ENCODE measurements at places on chromosomes 16 and 17.
A peak's percentile ranks its signal among the peaks of the same experiment; 100 is the strongest.

GRCh38 chr17:17784657-17785267, 52.0 kb downstream of the SREBF1 start:
- DNase-seq: peak; percentile 33

DNA sequence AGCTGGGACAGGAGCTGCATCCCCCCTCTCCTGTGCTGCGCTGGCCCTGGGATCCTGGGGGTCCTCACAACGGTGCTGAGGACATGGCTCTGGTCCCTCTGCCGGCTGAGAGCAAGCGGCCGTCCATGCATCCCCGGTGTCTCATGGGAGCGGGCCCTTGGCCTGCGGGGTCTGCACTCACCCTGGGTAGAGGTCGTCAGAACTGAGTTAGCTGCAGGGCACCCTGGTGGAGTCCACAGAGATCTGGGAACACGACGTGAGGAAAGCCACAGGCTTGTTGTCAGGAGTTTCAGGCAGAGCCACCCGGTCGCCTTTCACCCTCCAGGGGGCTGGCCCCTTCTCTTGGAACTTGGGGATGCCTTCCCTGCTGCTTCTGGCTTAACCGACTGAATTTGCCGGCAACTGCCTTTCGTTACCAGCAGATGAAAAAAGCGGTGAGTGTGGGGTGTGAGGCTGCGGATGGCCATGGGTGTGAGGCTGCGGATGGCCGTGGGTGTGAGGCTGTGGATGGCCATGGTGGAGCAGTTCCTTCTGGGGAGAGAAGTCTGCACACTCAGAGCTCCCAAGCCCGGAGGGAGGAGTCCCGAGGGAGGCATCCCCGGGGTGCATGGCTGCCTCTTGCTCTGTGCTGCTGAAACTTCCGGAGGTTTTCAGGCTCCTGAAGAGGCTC, 81.7 kb downstream of the LMF1 start:
- no peak for DNase-seq

DNA sequence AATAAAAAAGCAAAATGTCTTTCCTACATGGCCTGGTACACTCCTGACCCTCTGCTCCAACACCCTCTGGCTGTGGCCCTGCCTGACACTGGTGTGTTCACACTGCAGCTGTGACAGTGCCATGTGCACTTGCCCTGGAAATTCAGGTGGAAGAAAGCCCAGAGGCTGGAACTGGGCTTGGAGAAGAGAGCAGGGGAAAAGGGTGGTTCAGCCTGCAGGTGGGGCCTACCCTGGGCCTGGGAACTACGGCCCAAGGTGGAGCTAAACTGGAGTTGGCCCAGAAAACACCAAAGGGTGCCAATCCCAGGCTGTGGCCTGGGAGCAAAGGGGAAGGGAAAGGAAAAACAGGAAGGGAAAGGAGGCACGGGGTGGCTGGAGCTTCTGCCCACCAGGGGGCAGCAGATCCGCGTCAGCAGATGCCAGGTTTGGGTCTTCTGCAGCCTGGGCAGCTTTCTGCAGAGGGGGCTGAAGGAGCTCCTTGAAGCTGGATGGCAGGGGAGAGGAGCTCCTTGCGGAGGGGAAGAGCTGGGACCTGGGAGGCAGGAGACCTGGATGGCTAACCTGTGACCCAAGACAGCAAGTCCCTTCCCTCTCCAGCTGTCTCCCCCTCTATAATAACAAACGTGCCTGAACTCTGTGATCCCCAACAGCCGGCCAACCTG, 15.4 kb upstream of the CTCF start:
- DNase-seq: peak; percentile 76

GRCh38 chr17:47733047-47733673, at the start of gene TBX21:
Gene TBX21 (plus strand): TSS chr17:47733236. CDS start chr17:47733455, 219 bp downstream.
- DNase-seq: peak; percentile 63

DNA sequence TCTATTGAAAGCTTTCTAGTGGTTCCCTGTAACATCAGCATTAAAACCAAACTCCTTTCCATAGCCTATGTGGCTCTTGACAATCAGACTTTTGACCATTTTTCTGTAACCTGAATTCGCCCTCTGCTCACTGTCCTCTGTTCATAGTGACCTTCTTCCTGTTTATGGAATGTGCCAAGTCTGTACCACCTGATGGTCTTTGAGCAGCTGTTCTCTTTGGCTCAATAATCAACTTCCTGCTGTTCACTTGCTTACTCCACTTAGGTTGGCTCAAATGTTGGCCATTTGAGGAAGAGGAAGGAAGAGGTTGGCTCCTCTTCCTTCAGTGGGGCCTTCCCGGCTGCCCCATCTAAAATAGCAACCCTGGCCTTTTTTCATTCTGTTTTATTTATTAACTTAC, 251.5 kb downstream of the CA10 start:
- no peak for DNase-seq

DNA sequence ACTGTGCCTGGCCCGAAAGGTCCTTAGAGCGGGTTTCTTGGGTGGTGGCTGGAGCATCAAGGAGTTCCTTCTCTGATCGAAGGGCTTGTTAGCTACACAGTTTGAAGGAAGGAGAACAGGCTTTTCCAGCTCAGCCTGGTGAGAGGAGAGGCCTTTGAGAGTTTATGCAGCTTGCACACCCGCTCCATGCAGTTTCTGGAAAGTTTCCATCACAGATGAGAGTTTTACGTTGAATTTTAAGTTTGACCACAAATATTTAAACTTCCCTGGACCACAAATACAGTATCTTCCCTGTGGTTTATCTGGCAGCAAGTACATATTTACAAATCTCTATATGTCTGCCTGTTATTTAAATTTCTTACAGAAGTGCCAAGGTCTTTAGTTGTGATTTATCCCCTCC, 56.8 kb downstream of the HIC1 start:
- DNase-seq: no peak

- DNase-seq: no peak
Observed at GRCh38 chr17:82356845-82357355, 2.1 kb upstream of the TEX19 start.

- no peak for DNase-seq
Observed at GRCh38 chr16:12965274-12965804, 63.9 kb downstream of the SHISA9 start.

DNA sequence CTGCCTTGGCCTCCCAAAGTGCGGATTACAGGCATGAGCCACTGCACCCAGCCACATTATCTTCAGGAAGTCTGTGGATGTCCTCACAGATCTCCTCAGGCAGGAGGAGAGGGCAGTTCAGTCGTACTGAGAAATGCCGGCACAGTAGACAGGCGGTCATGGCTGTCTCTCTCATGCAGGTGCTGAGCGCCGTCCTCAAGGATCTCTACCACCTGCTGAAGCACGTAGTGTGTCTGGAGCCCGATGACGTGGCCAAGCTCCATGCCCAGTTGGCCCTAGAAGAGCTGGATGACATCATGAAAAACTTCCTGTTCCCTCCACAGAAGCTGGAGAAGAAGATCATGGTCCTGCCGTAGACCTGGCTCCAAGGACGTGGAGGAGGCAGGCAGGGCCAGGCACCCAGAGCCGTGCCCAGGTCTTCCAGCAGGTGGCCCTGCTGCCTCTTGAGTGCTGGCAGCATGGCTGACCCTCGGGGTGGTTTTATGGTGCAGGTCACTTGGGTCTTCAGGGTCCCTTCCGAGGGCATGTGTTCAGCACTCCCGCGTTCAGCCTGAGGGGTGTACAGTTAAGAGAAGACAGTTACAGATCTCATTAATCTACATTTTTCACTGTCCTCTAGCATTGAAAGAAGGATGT, 22.0 kb upstream of the HAS3 start:
- DNase-seq: peak; percentile 43

DNA sequence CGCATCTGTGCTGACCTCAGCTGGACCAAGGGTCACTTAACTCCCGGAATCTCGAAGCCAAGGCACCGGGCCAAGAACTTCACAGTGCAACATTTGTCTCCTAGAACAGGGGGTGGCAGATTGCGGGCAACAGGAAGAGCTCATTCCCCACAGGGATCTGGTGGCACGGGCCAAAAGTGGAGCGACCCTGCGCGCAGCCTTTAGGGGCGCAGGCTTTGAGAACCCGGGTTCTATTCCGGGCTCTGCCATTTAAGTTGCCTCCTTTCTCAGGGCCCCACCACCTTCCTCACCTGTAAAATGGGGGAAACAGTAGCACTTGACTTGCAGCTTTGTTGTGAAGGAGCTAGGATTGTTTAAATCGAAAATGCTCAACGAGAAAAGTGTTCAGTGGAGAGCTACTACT, 651 bp downstream of the SHMT1 start:
- peak; percentile 95 for DNase-seq

DNA sequence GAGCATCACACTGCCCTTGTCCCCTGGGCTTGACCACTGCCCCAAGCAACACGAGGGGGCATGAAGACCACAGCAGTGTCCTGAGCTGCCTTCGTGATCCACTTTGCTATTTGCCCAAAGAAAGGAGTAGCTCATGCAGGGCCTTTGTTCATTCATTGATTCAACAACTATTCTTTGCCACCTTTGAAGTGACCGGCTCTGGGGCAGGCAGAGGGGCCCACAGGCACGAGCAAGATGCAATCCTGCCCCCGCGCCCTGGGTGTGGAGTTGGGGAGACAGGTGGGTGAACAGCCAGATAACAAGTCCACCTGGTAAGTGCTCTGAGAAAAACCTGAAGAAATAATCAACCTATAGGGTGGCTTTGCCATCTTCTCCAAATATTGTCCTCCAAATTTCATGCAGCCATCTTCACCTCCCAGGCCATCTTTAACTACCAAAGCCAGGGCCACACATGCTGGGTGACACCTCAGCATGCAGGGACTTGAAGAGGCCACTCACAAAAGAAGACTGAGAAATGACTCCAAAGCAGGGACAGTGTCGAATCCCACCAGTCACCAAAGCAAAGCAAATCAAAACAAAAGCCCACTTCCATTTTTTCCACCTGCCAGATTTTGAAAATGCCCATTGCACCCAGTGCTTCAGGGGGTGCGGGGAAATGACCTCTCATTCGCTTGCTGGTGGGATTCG, 18.2 kb upstream of the RBFOX3 start:
- DNase-seq: no peak

GRCh38 chr16:29126057-29126494, 141.2 kb downstream of the LAT start:
- DNase-seq: no peak

DNA sequence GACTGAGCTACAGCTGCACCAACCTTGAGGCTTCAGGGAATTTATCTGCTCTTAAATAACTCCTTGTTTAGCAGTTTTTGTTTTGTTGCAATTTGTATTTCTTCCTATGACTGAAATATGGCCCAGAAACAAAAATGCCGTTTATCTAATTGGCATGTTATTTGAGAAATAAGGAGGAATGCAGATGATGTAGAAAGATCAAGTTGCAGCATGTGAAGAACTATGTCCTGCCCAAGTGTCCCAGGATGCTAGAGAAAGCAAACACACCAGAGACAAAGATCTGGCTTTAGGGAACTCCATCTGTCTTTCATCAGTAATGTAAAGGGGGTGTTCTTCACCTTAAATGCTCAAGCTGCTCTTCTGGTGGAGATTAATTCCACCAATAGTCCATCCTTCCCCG, 29.7 kb downstream of the USP31 start:
- no peak for DNase-seq

DNA sequence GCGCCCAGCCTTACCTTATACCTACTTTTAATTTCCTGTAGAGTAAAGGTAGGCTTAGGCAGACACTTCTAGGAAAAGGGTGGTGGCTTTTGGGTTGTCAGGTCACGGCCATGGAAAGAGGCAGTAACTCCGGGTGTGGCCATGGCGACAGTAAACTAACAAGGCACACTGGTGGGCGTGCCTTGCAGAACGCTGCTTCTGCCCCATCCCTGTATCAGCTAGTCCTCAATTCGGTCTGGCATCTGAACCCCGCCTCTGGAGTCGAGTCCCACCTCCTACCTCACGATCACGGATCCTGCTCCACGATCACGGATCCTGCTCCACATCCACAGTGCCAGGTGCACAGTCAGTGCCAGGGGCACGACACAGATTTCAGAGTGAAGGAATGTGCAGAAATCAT, 5.6 kb downstream of the ADCY9 start:
- DNase-seq: no peak

GRCh38 chr17:38611070-38611786, 5.5 kb upstream of the SRCIN1 start:
- no peak for DNase-seq

DNA sequence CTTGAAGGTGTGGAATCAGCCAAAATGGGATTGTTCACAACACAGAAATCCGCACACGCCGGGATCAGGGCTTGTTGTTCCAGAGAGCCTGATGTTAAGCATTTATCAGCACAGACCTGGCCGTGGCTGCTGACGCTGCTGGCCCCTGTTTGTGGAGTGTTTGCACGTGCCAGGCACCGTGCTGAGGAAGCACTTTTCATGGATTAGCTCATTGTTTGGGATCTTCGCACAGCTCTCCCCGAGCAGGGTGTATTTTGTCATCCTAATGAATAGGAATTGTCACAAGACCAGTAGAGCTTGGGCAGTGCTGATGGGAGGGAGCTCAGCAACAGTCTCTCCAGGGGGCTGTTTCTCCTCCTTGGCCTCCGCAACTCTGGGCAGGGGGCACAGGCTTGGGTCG, 160.4 kb upstream of the PLCG2 start:
- no peak for DNase-seq

- peak; percentile 86 for DNase-seq
Observed at GRCh38 chr17:80260069-80260535, 550 bp upstream of the RNF213 start.

- no peak for DNase-seq
Observed at GRCh38 chr16:64196444-64196843, 925.4 kb downstream of the CDH11 start.

DNA sequence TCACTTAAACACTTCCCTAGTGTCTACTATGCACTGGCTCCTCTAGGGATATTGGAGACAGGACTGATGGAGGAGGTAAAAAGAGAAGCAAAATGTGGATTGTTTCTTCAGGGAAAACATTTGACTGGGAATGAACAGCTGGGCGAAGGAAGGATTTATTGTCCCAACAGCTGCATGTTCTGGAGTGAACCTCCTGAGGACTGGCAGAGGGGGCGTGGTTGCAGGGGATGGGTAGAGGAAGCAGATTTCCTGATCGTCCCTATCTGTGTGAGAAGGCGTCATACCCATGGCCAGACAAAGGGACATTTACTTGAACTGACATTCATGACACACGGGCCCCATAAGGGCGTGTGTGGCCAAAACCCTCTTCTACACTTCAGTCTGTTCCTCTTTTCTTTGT, 321.5 kb downstream of the MAP2K4 start:
- no peak for DNase-seq

GRCh38 chr17:37541880-37542660, 52.4 kb downstream of the DUSP14 start:
- no peak for DNase-seq

DNA sequence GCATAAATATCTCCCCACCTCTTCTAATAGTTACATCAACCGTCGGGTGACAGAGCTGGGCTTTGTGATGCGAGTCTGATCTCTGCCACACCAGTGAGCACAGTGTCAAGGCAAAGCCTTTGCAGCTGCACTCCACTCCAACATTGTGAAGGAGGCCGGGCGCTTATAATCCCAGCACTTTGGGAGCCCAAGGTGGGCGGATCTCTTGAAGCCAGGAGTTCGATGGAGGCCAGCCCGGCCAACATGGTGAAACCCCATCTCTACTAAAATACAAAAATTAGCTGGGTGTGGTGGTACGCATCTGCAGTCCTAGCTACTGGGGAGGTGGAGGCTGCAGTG, 18.9 kb downstream of the CYB5D2 start:
- DNase-seq: no peak

DNA sequence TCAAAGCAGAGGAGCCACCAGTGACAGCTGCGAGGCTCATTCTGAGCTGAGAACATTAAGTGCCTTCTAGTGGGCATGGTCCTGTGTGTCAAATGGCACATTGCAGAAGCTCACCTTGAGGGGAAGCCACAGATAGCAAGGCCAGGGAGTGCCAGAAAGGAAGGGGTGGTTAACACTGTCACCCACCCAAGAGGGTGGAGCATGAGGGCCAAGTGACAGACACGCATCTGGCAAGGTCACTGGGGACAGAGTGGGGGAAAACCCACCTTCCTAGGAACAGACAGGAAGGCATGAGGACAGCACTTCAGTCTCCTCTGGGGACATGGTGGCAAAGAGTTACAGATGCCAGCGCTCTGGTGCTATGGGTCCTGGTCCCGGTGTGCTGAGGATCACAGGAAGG, 22.1 kb downstream of the NUBP1 start:
- no peak for DNase-seq

All from ACHN (cell line).